ENCODE measurements at places on chromosomes 7 and 10. TPM values are rescaled to one million over a fixed set of nuclear protein-coding genes. Genes with fewer than 3 reads are reported as not detected.

SPDYE2 gene
- not detected for total RNA-seq

UCMA gene
- total RNA-seq: not detected

ACTL6B gene
- total RNA-seq: not detected

PDGFA gene
- total RNA-seq: 28.9 TPM

TMEM130 gene
- total RNA-seq: 0.31 TPM

STRIP2 gene
- 7.1 TPM for total RNA-seq

ITPRID1 gene
- total RNA-seq: not detected

ELOVL3 gene
- 0.38 TPM for total RNA-seq

DYNC1I1 gene
- 0.15 TPM for total RNA-seq

RBP3 gene
- not detected for total RNA-seq

GBX1 gene
- total RNA-seq: 0.17 TPM

PRXL2A gene
- 43.5 TPM for total RNA-seq

PPP1R17 gene
- total RNA-seq: not detected

PTF1A gene
- total RNA-seq: not detected

TACR2 gene
- 0.10 TPM for total RNA-seq

WEE2 gene
- total RNA-seq: not detected

ADCYAP1R1 gene
- total RNA-seq: not detected

FANK1 gene
- total RNA-seq: 2.8 TPM

CYP26A1 gene
- 2.1 TPM for total RNA-seq

PNLIPRP3 gene
- not detected for total RNA-seq

TET1 gene
- total RNA-seq: 0.90 TPM

SUN3 gene
- 0.09 TPM for total RNA-seq

UROS gene
- 60.8 TPM for total RNA-seq

BAMBI gene
- total RNA-seq: 11.3 TPM

ASZ1 gene
- not detected for total RNA-seq

CYP2C8 gene
- total RNA-seq: not detected

ADAM12 gene
- total RNA-seq: 4.3 TPM

DIP2C gene
- 14.7 TPM for total RNA-seq

RAPGEF5 gene
- 0.25 TPM for total RNA-seq

CPN1 gene
- total RNA-seq: 0.29 TPM

RFC2 gene
- 62.4 TPM for total RNA-seq

LRRC4 gene
- total RNA-seq: not detected

DDX50 gene
- 35.3 TPM for total RNA-seq

GIMAP2 gene
- 0.09 TPM for total RNA-seq

CFAP69 gene
- total RNA-seq: 1.7 TPM

C10orf71 gene
- not detected for total RNA-seq

HTR7 gene
- 0.24 TPM for total RNA-seq

MRLN gene
- total RNA-seq: not detected

OR2A42 gene
- total RNA-seq: not detected

STEAP2 gene
- 4.4 TPM for total RNA-seq

CLRN3 gene
- not detected for total RNA-seq

JAKMIP3 gene
- 1.1 TPM for total RNA-seq

PNLIPRP2 gene
- total RNA-seq: not detected

All from A549 treated with Hydrocortisone at 1 μM for 4 hours (cell line).